ENCODE measurements at places on chromosomes 6 and 20.

DNA sequence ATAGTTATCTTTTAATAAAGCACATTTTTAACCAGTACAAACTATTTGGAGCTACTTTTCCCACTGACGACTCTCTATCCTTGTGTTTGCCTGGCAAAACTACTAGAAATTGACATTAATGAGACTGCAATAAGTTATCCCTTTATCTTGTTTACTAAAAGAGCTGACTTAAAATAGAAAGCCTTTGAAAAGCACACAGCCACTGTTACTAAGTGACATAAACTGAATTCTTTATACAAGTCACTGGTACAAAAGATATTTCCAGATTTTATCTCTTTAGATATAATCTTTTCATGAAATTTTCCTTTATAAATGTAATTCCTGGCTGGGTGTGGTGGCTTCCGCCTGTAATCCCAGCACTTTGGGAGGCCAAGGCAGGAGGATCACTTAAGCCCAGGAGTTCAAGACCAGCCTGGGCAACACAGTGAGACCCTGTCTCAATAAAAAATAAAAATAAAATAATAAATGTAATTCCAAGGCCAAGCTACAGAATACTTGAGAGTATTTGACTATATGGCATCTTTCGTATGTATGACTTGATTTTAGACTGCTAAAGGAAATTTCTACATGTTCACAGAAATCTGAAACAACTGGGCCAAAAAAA, 9.5 kb downstream of the MBOAT1 start:
- DNase-seq: no peak

DNA sequence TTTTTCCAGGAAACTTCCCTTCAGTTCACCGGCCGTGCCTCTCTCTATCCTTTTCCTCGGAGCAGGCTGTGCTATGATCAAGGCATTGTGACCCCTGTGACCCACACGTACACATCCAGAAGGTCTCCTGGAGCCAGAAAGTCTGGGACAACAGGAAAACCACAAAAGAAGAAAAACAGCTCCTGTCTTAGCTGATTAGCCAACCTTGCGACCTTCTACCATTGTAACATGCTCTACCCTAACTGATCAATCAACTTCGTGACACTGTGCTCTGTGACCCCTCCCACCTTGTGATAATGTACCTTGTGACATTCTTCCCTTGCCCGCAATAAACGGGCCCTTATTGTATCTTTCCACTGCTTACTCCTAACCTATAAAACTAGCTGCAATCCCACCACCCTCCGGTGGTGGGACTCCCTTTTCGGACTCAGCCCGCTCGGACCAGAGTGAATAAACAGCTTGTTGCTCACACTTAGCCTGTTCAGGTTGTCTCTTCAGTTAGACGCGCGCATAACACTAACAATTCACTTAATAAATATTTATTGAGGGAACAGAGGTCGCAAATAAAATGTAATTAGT, 24.2 kb downstream of the ZNF311 start:
- no peak for DNase-seq

GRCh38 chr6:134626086-134626485, 308.2 kb upstream of the SGK1 start:
- no peak for DNase-seq

GRCh38 chr6:733431-734219, 40.7 kb upstream of the EXOC2 start:
- DNase-seq: no peak

GRCh38 chr6:16567071-16567470, 194.2 kb downstream of the ATXN1 start:
- DNase-seq: no peak

- no peak for DNase-seq
These were observed 124.9 kb downstream of the NKAIN2 start for GRCh38 chr6:123928529-123928928.

DNA sequence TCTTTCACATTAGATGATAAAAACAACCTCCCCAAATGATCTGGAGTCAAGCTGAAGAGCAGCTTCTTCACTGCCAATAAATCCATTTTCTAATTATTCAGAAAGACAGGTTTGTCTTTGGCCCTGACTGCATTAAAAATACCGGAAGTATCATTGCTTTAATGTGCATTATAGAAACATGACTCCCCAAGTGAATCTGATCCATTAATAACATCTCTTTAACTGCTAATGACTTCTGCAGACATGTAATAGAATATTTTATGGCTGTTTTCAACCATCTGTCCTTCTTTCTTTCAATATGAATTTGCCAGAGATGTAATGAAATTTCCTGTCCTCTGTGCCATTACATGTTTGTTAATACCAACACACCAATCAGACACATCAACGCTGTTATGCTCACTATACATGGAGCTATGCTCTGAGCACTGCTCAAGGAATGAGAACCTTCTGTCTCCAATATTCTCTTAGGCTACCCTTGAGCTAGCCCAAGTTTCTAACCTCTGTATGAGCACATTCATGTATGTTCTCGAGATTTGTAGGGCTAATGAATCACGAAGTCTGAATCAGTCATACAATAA, 87.8 kb downstream of the LYRM4 start:
- no peak for DNase-seq

- DNase-seq: no peak
These were observed at the start of the genes DEFB124 and REM1 for GRCh38 chr20:31474758-31475427. Gene DEFB124 (minus strand): TSS chr20:31475127. CDS start chr20:31473013, 2,114 bp downstream. Gene REM1 (plus strand): TSS chr20:31475288. CDS start chr20:31476446, 1,158 bp downstream.

DNA sequence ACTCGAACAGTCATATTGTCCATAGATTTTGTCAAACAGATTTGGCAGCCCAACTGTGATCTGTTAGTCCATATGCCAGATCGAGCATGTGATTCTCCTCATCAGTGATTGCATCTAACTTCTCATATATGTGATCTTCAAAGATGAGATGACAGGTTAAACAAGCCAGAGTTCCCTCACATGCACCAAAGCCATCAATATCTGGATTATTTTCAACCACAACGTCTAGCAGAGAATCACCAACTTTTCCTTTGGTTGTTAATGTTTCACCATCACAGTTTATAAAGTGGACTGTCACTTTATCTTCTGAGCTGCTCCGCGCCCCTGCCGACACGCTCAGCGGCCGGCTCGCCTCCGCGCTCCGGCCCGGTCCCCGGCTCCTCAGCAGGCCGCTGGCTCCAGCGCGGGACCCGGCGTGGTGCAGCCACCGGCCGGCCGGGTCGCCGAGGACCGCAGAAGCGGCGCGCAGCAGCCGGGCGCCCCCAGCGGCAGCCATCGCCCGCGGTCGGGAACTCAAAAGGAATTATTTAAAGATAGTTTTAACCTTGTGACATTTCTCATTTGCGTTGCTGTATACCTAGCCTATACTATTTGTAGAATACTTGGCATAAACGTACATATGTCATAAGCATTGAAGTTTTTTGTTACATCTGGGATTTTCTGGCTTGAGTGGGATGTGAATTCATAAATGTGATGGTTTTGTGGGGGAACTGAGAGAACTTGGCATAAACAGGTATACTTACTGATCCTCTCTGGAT, 40.1 kb upstream of the DYNLRB1 start:
- no peak for DNase-seq

GRCh38 chr6:125828476-125829039, 37.8 kb downstream of the NCOA7 start:
- no peak for DNase-seq

- DNase-seq: peak; percentile 21
These were observed 3.0 kb upstream of the GOPC start for GRCh38 chr6:117605169-117605826.

DNA sequence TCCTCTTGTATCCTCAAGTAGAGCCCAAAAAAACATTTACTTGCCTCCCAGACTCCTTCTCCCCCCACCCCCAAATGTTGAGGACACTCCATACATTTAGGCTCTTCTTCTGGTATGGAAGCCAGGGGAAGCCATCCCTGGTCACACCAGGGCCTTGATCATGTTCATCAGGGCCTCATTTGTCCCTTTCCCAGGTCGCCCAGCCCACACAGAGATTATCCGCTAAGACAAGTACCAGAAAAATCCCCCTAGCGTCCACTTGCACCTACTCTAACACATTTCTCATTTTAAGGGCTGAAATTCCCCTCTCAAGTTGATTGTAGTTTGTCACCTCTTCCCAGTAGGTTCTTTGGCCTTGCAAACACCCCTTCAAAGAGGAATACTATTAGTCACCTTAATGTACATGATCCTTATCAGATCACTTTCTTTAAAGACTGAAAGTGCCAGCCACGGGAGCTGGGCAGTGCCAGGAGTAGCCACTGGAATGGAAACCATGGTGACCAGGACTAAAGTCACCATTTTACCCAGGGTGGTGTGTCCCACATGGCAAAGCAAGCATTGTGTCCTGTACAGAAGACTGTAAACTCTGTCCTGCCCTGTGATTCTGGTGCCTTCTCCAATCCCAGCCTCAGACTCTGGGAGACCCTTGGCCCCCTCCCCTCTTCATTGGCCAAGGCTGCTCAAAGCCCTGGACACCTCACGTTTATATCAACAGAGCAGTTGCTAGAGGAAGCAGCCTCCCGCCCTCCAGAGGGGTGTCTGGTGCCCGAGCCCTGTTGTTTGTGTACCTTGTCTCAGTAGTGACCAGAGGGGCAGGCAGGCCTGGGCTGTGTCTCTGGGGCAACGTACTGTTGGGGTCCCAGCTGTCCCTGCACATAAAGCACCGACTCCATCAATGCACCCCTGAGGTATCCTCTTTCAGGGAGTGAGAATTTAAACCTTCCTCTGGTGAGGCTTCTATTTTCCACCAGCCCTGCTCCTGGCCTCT, 5.0 kb upstream of the APOBEC2 start:
- DNase-seq: no peak

GRCh38 chr6:155493694-155494143, 38.1 kb upstream of the NOX3 start:
- peak; percentile 16 for DNase-seq

DNA sequence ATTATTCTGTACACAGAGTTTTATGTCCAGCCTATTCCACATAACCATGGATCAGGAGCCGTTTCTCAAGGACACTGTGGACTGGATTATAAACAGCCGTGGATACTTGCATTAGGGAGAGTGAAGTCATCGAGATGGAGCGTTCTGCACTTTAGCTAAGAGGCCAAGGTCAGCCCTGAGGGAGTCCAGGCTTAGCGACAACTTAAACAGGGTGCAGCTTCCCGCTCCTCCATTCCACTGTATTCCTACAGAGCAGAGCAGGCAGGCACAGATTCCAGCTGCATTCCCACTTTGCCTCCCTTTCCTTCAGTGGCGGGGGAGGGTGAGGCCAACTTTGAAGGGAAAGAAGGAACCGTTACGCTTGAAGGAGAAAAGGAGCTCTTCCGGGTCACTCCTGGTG, 59.5 kb downstream of the RAMACL start:
- no peak for DNase-seq

- no peak for DNase-seq
These were observed 22.7 kb upstream of the NTSR1 start for GRCh38 chr20:62685781-62686555.

DNA sequence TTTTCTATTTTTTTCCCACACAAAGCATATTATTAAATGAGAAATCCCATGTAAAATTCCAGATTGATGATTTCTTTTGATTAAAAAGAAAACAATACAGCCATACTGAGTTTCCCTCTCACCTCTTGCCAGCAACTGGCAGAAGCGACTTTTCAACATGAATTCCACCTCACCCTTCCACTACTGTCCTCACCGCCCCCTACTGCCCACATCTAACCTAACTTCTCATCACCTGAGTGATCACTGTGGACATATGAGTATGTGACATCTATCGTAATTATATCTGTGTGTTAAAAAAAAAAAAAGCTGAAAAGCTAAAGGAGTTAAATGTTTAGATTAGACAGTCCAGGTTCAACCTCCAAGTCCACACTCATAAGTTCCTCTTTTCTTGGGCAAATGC, 528.6 kb downstream of the PRKN start:
- DNase-seq: no peak

GRCh38 chr6:3808759-3809514, 40.2 kb upstream of the FAM50B start:
- no peak for DNase-seq

- DNase-seq: no peak
These were observed 186.8 kb downstream of the ARID1B start for GRCh38 chr6:156963712-156964700.

DNA sequence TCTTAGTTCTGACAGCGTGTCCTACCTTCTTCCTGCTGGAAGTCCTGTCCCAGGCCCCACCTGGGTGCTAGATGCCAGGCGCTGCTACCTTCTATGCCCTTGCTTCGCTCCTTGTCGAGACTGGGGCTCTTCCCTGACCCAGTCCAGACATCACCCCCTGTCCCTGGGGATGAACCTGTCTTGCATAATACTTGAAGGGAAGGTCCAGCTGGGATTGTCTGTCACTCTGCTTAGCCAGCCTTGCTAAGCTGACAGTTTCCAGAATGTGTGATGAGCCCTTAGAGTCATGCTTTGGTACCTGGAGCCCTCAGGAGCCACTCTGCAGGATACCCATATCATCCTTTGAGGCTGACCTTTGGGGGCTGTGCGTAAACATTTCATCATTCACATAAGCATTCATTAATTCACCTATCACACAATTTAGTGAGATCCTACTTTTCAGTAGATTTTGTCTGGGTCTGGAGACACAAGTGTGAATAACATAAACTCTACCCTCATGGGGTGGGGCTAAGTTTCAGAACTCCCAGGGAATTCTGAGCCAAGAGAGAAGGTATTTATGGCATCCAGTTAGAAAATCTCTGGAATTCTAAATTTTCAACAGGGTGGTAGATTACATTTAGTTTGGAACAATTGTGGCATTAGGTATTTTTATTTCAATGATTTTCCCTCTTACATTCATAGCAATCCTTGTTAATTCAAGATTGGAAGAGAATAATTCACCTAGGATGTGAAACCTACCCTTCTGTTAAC, 151.1 kb upstream of the HDAC2 start:
- no peak for DNase-seq

DNA sequence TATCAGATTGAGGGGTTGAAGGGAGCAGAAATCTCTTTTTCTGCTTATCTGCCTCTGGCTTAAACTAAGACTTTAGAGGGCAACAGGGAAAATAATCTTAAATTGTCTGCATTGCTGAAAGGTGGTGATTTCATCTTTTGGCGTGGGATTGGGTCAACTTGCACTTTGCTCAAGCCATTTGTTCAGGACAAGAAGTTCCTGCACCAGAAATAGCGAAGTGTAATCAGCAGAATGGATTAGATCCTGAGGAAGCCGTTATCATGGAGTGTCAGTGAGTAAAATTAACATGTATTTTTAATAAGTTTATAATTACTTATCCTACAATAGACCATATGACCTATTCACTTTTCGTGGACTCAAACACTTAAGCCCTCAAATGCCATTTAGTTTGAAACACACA, 249.3 kb downstream of the CD83 start:
- DNase-seq: no peak

- DNase-seq: no peak
These were observed 163.0 kb downstream of the ARID1B start for GRCh38 chr6:156940221-156940620.

- DNase-seq: no peak
These were observed 901 bp downstream of the CEP57L1 start for GRCh38 chr6:109096208-109096607.

- no peak for DNase-seq
These were observed 381.6 kb downstream of the LAMA2 start for GRCh38 chr6:129264480-129265045.

GRCh38 chr6:169851641-169852503, 100.5 kb downstream of the ERMARD start:
- peak; percentile 55 for DNase-seq

GRCh38 chr6:75178757-75179156, 27.1 kb downstream of the COL12A1 start:
- no peak for DNase-seq
